ENCODE measurements at places on chromosomes 3 and 15. TPM values are rescaled to one million over a fixed set of nuclear protein-coding genes. Genes with fewer than 3 reads are reported as not detected.

Gene LMAN1L
- total RNA-seq = not detected

Gene DISP2
- 0.02 TPM for total RNA-seq

Gene TMF1
- 34.1 TPM for total RNA-seq

Gene HGD
- total RNA-seq = 0.16 TPM

Gene SH2D7
- total RNA-seq = not detected

Gene NAA50
- total RNA-seq = 97.1 TPM

Gene PPP1R14D
- not detected for total RNA-seq

Gene GHSR
- not detected for total RNA-seq

Gene HERC2
- 35.0 TPM for total RNA-seq

Gene ITIH3
- not detected for total RNA-seq

Gene CTXND1
- not detected for total RNA-seq

Gene CTXN2
- total RNA-seq = 0.05 TPM

Gene IL17RB
- total RNA-seq = 0.69 TPM

Gene BFSP2
- not detected for total RNA-seq

Gene PSTPIP1
- total RNA-seq = 100 TPM

Gene PLA2G4E
- not detected for total RNA-seq

Gene CMTM6
- 33.6 TPM for total RNA-seq

Gene GRAMD2A
- 0.11 TPM for total RNA-seq

Gene MAGI1
- 0.18 TPM for total RNA-seq

Gene FRMD5
- total RNA-seq = 0.16 TPM

Gene ACAN
- total RNA-seq = not detected

Gene IL5RA
- total RNA-seq = 0.30 TPM

Gene GOLGA8M
- total RNA-seq = 0.35 TPM

Gene SERPINI1
- 1.2 TPM for total RNA-seq
